Uterus (tissue), 4 donors: ENCODE measurements at places on chromosomes 16 and 17. TPM values are rescaled to one million over a fixed set of nuclear protein-coding genes. Genes with fewer than 3 reads are reported as not detected.
A peak's percentile ranks its signal among the peaks of the same experiment; 100 is the strongest.

Gene DNAH9
- 1.5 TPM for total RNA-seq

Gene FTO
- total RNA-seq = 118 TPM

Gene ABCA6
- total RNA-seq = 65.6 TPM

Gene DPEP1
- not detected for total RNA-seq

Gene PDPK1
- 27.1 TPM for total RNA-seq

Gene SLC52A1
- total RNA-seq = not detected

Gene TEX14
- total RNA-seq = 0.55 TPM

Gene ZNF597
- 3.4 TPM for total RNA-seq

Gene CLDN9
- total RNA-seq = 1.8 TPM

Gene CRAMP1
- total RNA-seq = 13.4 TPM

Gene TMEM98
- total RNA-seq = 176 TPM

Gene MILR1
- total RNA-seq = 9.5 TPM

Gene C17orf78
- total RNA-seq = not detected

Gene TBC1D3G
- total RNA-seq = not detected

Gene ABCC3
- total RNA-seq = 1.5 TPM

Gene OSBPL7
- total RNA-seq = 11.7 TPM

Gene MT1F
- not detected for total RNA-seq

Gene EMC6
- total RNA-seq = 23.3 TPM

Gene TNRC6C
- total RNA-seq = 4.6 TPM

Gene NATD1
- total RNA-seq = 2.6 TPM

Gene CLN3
- total RNA-seq = 18.9 TPM

Gene KRT12
- total RNA-seq = not detected

Gene TPSG1
- not detected for total RNA-seq

Gene PRR11
- 0.26 TPM for total RNA-seq

Gene AMZ2
- 39.0 TPM for total RNA-seq

Gene TP53
- total RNA-seq = 33.4 TPM

Gene NOXO1
- not detected for total RNA-seq

Gene MYO15A
- total RNA-seq = not detected

GRCh38 chr16:57386381-57386951 is 14.2 kb downstream of the CX3CL1 start:
- no peak for DNase-seq

DNA sequence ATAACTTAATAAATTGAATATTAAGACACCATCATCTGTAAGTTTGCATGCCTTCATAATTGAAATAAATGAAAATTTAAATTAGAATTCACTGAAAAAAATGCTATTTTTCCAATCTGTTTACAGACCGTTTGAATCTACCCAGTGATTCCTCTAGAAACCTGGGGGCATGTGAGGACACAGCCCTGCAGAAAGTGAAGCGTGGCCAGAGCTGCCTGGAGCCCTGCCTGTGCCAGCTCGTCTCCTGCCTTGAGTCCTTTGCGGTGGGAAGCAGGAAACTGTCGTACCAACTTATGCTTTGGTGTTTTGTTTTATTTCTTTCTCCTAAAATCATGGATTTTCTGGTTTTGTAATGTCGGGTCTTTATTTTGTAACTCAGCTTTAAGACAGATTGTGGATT is 67.8 kb upstream of the FA2H start:
- no peak for DNase-seq

DNA sequence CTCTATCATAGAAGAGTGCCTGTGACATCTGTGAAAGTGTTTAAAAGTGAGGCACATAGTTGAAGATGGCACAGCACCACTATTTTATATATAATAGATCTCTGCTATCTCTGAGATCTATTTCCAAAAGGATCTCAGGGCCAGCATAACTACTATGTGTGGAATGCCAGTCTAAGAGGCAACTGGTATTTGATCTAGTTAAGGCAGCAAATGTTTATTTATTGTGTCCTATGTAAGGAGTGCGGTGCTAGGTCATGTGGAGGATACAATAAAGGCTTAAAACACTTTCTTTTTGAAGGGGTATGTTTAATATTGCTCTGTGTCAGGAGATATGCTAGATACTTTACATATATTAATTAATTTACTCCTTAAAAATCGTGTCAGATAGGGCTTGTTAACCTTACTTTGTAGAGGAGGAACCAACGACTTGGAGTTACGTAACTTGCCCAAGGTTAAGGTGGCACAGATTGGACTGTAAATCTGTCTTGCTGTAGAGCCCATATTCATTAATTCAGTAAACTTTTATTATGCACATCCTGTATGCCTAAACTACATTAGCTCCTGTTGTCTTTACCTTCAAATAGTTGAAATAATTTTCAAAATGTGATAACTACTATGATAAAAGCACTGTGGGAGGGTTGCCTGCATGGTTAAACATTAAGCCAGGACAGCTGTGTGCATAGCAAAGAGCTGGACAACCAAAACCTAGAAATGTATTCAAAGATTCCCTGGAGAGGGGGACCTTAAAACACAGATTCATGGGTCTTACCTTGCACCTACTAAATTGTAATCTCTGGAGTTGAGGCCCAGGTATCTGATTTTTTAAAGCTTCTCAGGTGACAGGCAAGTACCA is 83.3 kb downstream of the NLK start:
- no peak for DNase-seq

GRCh38 chr17:31269036-31269577 is 27.9 kb downstream of the OMG start:
- DNase-seq = no peak

GRCh38 chr17:55770196-55770870 is 19.5 kb downstream of the PCTP start:
- DNase-seq = no peak

- no peak for DNase-seq
Observed at GRCh38 chr16:86046667-86047270, 147.8 kb downstream of the IRF8 start.

DNA sequence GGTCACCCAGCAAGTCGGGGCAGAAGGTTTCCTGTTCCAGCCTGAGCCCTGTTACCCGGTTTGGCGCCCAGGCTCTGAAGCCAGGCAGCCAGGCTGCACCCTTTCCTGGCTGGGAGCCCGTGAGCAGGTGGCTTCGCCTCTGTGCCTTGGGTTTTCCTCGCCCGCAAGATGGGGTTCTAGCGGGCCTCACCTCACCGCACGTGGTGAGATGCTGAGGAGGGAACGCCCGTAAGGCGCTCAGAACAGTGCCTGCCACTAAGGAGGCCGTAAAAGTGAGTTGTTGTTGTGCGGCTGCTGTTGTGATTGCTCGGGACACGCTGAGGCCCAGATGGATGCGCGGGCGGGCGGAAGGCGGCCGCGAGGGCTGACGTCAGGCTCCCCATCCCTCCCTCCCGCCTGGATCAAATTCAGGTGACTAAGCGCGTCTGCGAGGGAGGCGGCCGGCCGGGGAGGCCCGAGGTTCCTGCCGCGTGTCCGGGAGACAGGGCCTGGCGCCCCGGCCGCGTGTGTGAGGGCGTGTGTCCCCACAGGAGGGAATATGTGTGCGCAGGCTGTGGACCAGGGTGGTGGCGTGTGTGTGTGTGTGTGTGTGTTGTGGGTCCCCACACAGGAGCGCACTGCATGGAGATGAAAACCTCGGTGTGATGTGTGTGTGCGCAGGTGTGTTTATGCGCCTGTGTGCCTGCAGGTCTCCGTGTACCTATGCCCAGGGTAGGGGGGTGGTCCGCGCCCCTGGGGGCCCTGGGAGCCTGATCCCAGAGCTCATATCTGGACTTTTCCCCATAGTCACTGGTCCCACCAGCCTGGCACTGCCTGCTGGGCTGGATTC is 4.3 kb downstream of the CAMKK1 start:
- DNase-seq = peak; percentile 96

DNA sequence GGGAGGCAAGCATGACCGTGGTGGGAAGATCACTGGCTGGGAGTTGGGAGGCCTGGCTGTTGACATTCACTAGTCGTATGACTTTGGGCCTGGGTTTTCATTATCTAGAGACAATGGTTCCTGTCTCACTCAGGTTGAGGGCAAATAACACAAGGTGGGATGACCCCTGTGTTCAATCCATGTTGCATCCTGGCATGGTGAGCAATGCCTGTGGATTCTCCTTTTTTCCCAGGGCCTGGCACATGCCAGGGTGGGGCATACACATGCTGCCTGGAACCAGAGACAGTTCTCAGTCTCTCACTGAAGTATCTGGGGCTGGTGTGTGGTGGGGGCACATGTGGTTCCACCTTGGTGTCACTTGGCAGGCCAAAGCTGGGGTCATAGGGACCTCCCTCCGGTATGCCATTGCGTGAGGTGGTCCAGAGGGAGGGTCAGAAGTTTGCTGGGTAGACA is 5.4 kb downstream of the THRA start:
- DNase-seq = no peak

GRCh38 chr16:12162151-12162985 is 185.8 kb downstream of the SNX29 start:
- DNase-seq = no peak

- DNase-seq = no peak
Observed at GRCh38 chr16:68381363-68381724, 67.0 kb downstream of the SMPD3 start.

GRCh38 chr17:62663304-62663703 is 35.8 kb downstream of the MRC2 start:
- DNase-seq = no peak

- no peak for DNase-seq
Observed at GRCh38 chr16:13791095-13791494, 128.9 kb upstream of the ERCC4 start.

DNA sequence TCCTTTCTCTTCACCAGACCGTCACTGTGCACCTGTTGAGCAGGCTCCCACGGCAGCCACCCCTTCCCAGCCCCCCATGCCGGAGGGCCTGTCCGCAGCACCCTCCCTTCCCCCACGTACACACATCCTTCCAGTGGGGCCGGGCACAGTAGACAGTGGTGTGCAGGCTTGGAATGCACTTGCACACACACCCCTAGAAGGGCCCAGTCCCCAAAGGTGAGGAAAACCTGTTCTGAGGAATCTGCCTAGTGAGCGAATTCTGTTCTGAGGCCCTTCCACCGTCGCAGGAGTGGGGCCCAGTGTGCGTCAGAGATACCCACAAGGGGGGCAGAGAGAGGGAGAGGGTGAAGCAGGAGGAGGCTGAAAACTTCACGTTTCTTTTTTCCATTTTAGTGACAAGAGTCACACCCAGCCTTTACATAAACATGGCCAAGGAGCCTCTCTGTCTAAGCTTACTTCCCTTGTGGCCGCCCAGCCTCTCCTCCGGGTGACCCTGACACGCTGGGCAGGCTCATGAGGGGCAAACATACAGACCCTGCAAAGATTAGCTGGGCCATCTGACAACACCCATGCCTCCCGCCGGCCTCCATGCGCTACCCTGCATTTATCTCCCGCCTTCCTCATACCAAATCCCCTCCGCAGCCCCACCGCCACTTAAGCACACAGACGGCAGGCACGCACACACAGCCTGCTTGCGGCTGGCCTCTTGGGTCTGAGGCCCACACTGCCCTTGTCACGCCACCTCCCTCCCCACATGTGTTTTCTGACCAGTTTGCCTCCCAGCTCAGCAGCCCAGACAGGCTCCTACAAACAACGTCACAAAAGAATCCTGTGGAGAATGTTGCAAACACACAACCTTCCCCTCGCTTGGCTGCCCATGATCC is 1.8 kb downstream of the ZBTB4 start:
- DNase-seq = no peak

GRCh38 chr17:17987187-17987896 is 14.7 kb downstream of the DRC3 start:
- DNase-seq = no peak

DNA sequence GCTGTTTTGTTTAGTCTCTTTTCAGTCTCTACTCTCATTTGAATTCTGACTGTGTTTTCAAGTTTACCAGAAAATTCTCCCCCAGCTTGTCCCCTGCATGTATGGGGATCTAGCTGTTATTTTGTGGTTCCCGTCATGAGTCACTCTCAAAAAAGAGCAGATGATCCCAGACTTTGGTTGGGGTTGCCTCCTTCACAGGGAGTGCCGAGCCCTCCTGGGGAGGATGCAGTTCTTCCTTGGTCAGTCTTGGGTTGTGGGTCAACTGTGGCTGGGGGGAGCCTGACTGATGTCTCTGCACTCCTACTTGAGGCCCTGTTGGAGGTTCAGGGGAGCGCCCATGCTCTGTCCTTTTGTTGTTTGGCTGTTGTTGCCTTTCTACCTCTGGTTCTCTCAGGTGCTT is 37.7 kb downstream of the EPN2 start:
- no peak for DNase-seq

- DNase-seq = peak; percentile 82
Observed at GRCh38 chr17:7035591-7036368, at the start of gene SLC16A13. Gene SLC16A13, plus strand, starts transcription at chr17:7036015. Its CDS starts 368 bp downstream, at chr17:7036383.

GRCh38 chr17:16482253-16482652 is 9.7 kb downstream of the LRRC75A start:
- no peak for DNase-seq

GRCh38 chr16:67845291-67846062 is 1.3 kb upstream of the NUTF2 start:
- DNase-seq = no peak

DNA sequence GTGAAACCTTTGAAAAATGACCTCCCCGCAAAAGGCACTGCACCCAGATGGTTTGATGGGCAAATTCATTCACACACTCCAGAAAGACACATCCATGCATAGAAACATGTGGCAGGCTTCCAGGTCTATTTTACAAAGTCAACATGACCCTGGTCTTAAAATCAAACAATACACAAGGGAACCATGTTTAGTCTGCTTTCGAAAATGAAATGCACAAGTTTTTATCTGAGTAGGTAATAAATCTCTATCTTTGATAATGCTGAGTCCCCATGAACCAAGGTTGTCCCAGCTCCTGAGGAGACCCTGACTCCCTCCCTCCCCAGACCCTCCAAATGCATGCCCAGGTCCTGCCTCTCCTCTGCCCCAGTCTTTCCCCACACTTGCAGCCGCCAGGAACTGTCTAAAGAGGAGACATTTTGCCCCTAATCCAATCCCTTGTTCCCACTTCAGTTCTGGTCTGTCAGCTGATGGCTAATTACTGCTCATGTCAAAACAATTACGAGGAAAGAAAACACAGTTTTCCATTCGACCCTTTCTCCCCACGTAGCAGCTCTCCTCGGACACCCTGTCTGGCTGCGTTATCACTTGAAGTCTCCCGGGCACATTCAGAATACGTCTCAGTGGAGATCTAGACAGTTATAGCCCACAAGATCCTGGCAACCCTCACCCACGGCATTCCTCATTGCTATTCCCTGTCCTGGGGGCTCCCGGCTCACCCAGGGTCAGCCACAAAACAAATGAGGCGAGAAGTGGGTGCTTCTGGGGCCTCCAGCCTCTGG is 68.8 kb upstream of the RCVRN start:
- no peak for DNase-seq

GRCh38 chr17:50200457-50201275 is 765 bp downstream of the COL1A1 start:
- peak; percentile 96 for DNase-seq

DNA sequence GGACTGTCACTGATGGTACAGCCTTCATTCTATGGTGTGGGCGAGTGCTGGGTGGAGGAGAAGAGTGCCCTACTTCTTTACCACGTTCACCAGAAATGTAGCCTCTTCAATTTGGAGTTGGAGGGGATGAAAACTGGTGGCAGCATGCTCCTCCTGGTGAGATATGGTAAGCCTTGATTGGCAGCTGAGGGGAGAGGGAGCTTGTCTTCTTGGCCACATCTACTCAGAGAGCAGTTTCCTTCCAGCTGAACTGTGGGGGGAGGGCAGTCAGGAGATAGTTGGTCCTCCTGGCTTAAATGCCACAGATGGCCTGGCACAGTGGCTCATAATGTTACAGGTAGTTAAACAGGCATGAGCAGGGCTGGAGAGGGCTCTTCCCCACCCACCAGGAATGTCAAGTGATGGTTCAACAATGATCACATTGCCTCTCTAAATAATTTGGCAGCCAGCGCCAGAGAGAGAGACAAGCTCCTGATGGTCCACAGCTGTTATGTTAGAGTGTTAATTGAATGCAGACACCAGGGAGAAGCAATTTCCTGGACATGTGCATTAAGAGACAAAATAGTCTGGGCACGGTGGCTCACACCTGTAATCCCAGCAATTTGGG is 9.0 kb upstream of the MAPK3 start:
- no peak for DNase-seq
